ENCODE measurements at places on chromosomes 5 and 9.

- peak; percentile 91 for DNase-seq
Measured at GRCh38 chr5:56291079-56291643, 58.0 kb upstream of the ANKRD55 start.

DNA sequence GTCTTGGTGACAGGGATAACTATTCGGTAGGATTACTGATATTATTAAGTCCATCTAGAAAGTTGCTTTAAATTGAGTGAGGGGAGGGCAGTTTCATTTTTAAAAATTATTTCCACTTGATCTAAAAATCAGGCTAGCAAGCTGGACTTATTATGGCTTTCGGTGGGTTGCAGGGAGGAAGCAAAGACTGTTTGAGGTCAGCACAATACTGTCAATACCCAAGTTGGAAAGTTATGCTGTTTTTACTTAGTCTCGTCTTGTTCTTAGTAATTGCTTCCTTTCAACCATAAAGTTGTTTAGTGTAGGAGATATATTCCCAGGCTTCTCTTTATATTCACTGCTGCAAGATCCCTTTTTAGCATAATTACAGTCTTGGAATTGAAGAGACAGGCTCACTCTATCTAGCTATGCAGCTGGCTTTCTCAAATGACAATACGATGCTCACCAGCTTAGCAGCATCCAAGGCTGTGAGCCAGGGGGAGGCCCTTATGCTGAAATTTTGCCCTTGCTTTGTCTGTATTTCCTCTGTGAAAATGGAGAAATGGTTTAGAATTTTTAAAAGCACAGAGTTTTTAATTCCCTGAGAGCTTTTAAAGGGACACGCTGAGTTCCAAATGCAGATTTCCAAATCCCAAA lies 68.2 kb upstream of the APC start:
- DNase-seq = no peak

GRCh38 chr9:92122800-92123199 lies 7.6 kb upstream of the SPTLC1 start:
- DNase-seq = no peak

GRCh38 chr5:36706662-36707061 lies 100.3 kb downstream of the SLC1A3 start:
- DNase-seq = no peak
